ENCODE measurements at places on chromosomes 3 and 15.

DNA sequence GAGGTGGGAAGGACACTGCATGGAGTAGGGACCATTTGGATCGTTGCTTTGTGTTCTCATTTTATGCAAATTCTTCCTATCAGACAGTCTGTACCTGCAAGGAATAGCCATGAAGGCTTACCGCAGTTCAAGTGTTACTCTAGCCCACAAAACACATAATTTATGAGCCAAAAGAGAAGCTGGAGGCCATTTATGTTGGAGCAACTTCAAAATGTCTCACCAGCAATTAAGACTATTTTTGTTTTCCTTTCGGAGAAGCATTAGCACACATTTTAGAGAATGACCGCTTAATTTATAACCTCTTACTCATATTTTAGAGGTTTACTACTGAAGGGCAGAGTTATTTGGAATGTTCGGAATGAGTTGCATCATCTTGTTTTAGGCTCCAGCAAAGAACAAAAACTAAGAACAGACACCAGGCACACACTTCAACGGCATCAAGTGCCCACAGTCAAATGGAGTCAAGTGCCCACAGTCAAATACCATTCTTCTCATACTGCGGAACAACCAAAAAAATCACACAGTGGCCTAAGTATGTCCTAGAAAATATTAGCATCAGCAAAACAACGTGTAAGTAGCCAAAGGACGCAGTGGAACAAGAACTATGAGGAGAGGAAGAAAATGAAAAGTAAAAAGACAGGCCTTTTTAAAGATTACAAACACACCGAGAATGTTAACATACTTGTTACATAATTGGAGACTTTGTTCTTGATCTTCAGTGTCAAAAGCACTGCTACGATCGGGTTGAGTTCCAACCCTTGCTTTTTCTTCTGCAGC lies 17.5 kb upstream of the GOLGA8J start:
- DNase-seq, result no peak

GRCh38 chr15:74384881-74385643 lies 17.6 kb upstream of the CYP11A1 start:
- DNase-seq, result peak; percentile 53

- no peak for DNase-seq
These were observed 26.2 kb downstream of the ARPP21 start for GRCh38 chr3:35665390-35666055.

DNA sequence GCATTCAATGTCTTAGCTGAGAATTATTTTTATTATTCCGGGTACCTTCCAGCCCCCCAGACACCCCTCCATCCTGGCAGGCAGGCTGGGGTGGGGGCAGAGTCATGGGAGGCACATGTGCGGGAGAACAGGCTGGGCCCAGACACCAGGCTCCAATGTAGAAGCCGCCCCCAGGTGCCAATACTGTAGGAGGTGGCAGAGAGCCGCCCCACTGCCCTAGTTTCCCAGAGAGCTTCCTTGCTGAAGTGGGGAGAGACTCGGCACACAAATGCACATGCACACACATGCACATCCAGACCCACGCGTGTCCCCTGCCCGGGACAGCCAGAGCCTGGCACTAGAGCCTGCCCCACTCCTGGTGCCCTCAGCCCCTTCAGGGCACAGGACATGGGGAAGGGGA lies 98.4 kb upstream of the LINGO1 start:
- DNase-seq, result no peak

DNA sequence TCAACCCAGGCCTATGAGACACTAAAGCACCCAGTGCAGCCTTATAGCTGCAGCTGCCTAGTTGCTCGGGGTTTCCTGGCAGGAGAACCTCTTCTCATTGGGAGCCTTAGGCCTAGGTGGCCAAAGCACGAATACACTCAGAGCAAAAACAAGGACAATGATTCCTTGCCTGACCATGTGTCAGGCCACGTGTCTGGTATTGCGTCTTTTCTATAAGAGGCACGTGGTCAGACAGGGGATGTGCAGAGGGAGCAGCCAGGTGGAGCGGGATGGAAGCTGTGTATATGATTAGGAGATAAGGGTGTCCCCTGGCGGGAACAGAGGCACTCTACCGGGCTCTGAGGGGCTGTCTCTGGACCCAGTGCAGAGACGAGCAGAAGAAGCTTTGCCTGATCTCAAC lies 26.4 kb downstream of the SLC22A14 start:
- DNase-seq, result no peak

DNA sequence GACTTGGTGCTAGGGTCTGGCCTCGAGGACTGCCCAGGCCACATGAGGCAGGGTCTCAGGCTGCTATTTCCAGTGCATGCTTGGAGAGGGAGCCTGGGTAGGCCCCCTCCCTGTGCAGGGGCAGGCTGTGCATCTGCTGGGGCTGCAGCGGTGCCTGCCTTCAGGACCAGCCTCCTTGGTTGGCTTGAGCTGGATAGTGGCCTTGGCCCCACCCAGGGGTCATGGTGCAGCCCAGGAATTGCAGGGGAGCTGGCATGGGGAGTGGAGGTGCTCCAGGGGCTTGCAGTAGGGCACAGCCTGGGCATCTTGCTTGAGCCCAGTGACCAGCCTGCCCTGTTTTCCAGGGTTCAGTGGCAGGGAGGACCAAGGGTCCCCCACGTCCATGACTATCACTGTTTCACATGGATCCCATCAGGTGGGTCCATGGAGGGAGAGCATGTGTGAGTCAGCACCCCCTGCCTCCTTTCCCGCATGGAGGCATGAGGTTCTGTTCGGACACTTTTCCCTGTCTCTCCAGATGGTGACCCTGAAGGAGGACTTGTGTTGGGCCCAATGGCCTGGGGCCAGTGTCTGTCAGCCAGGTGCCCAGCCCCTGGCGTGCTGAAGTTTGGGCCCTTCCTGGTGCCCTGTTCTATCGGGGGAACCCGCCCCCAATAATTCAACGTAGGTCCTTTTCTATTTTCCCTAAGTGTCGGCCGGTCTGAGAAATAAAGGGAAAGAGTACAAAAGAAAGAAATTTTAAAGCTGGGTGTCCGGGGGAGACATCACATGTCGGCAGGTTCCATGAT lies 218.6 kb downstream of the SNRPN start:
- no peak for DNase-seq

DNA sequence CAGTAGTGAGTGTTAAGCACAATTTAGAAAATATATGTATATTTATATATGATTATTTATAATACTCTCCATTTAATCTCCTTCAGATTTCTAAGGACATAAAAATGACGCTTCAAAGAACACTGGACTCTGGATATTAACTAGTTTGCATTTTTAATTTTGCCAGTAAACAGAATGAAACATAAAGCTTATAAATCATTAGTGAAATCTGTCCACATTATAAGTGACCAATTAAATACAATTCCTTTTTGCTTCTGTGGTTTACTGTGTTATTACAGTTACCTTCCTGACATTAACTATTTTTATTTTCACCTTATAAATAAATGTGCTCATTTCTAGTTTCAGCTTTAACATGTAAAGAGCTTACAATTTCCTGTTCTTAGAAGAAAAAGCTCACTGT lies 1081.1 kb upstream of the EPHA6 start:
- no peak for DNase-seq

DNA sequence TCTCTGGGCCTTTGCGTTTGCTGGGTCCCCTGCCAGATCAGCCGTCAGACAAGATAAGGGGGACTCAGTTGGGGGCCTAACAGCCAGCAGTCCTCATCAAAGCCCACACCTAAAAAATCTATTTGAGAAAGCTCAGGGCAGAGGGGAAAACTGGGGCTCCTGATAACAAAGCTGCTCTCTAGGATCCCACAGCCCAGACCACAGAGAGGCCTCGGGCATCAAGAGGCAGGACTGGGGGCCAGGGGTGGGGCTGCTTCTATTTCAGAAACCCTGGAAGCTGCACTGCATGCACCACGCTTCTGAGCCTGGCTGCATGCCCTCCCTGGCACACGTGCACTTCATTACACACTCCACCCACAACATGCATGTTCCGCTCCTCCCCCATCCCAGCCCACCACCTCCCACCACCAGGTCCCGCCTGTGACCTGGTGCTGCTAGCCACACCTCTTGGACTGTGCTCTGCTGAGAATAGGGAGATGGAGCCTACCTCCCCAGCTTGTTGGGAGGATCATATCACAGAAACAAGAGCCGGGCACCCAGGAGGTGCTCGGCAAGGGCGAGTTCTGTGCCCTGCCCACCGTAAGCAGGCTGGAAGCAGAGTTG lies 26.6 kb downstream of the FBLN2 start:
- no peak for DNase-seq

DNA sequence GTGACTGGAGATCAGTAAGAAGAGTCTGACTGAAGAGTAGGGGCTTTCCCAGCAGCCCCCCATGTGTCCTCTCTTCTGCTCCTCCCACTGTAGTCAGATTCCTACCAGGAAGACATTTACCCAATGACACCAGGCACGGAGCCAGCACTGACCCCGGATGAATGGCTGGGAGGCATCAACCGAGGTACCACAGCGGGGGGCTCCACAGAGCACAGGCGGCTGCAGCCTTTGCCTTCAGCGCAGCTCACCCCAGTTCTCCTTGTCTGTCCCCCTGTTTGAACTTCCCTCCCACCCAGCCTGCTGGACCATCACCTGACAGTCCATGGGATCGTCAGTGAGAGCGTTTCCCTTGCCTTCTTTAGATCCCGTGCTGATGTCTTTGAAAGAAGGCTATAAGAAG lies 101.6 kb downstream of the ANP32A start:
- DNase-seq, result no peak

GRCh38 chr3:190847436-190847835 lies 15.1 kb downstream of the GMNC start:
- no peak for DNase-seq

GRCh38 chr15:64464276-64465005 lies 4.1 kb downstream of the ZNF609 start:
- DNase-seq, result no peak

DNA sequence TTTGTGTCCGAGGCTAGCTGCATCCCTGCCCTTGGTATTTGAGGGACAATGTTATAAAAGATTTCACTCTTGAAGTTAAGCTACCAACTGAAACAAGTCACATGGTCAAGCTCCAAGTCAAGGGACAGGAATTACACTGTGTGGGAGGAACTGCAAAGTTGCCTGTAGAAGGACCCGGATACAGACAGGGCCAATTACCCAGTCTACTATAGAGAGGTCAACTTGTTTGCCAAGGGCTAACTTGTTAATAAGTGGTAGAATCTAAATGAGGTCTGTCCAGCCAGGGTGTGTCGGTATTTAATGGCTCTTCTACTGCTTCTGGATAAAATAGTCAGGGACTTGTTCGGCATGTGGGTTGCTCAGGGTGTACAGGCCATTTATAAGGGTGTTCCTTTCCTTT lies 55.7 kb downstream of the PTPRG start:
- DNase-seq, result no peak

- no peak for DNase-seq
These were observed 396.5 kb upstream of the GBE1 start for GRCh38 chr3:82157952-82158351.

GRCh38 chr3:142276781-142277180 lies 51.4 kb upstream of the GK5 start:
- DNase-seq, result no peak

DNA sequence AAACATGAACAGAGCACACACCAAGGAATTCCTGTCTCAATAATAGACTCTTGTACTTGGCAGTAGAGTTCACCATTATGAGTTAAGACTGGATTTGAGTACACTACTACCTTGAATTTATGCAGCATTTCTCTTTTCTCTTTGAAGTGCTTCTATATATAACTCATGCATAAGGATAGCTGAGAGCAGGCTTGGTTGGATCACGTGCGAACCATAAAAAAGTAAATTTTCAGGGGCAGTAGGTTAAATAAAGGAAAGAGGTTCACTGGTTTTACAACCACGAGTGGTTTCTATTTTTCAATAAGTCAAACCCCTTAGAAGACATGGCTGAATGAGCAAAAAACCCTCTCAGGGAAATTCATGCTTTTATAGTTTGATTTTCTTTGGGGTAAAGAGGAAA lies 28.6 kb upstream of the PDZRN3 start:
- no peak for DNase-seq

GRCh38 chr3:175421902-175422301 lies 562.8 kb downstream of the NAALADL2 start:
- DNase-seq, result no peak

GRCh38 chr3:166110102-166110501 lies 272.9 kb upstream of the BCHE start:
- DNase-seq, result no peak

DNA sequence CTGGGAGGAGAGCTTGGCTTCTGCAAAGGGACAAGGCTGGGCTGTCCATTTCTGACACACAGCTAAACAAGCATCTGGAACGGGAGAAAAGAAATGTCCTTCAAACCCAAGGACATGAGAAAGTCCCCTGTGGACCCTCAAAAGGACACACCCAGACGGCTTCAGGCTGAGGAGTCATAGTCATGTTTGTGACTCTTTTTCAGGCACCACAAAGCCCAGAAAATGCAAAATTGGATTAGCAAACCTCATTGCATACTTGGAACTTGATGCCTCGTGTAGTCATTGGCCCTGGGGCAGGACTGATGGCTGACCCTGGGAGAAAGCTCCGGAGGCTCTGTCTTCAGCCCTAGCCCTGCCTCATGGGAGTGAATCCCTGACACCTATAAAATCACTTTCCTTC lies 21.5 kb downstream of the FAM174B start:
- DNase-seq, result no peak

DNA sequence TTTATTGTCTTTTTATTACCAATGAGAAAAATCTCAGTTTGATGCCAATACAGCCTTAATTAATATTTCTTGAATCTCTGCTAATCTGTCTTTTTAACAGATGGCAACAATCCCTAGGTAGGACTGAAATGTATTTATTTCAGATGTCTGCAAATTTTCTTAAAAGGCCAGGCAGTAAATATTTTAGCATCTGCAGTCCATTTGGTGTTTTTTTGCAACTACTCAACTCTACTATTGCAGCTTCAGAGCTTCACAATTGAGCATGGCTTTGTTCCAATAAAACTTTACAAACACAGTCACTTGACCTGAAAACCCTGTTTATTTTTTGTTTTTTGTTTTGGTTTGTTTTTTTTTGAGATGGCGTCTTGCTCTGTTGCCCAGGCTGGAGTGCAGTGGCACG lies 82.7 kb downstream of the RARB start:
- DNase-seq, result no peak
